ENCODE measurements at places on chromosomes 11 and 22.

DNA sequence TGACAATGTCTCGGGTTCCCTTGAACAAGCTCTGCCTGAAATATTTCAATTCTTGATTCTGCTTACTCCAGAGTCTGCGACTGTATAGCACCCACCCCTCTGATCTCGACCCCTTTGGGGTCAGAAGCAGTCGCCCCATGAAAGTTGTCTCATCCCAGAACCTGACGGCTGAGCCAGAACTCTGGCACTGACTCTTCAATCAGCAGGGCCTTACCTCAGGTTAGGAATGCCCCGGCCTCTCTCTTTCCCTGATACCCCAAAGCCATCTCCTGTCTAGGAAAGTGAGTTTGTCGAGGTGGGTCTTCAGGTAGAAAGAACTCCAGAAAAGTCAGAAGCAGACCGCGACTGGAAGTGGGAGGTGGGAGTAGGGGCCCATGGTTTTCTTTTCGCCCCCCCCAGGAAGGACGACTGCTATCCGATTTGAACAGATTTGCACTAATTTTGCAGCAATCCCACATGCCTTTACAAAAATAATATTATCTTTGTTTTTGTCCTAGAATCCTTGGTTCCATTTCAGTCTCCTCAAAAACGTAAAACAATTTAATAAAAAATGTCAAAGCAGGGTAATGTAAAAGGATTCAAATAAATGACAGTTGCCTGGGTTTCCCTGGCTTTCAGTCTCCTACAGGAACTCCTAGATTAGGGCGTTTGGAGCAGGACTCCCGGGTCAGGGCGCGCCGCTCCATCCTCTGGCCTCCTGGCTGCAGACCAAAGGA is 898 bp upstream of the ROBO3 start:
- DNase-seq = no peak

- DNase-seq = no peak
Measured at GRCh38 chr22:16973591-16974297, 34.3 kb downstream of the GAB4 start.

GRCh38 chr11:102427068-102427467 is 25.5 kb downstream of the TMEM123 start:
- DNase-seq = no peak

DNA sequence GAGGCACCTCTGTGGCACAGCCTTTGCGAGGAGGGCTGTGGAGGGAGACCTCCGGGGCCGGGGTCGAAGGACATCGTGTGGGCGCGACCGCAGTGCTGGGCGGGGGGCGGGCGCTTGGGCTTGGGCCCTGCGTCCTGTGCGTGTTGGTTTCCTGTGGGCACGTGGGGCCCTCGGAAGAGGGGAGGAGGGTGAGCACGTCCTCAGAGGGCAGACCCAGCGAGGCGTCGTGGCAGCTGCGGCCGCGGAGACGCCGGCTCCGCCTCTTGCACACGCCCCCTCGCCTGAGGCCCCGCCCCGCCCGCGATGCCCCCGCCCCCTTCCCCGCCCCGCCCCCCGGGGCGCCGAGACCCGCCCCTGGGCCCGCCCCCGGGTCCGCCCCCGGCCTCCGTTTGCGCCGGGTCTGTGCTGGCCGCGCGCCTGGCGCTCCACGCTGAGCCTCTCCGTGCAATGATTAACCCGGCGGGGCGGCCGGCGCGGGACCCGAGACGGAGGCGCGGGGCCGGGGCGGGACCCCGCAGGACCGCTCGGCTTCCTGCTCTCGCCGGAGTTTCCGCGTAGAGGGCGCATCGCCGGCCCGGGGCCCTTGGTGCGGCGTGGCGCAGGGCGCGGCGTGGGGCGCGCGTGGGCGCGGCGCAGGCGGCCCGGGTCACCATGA is at the start of gene PRR5:
PRR5 (plus strand) TSS at position 381 of the 655 bp plus-strand sequence; CDS start at position 652, 271 bp downstream.
- peak; percentile 60 for DNase-seq

DNA sequence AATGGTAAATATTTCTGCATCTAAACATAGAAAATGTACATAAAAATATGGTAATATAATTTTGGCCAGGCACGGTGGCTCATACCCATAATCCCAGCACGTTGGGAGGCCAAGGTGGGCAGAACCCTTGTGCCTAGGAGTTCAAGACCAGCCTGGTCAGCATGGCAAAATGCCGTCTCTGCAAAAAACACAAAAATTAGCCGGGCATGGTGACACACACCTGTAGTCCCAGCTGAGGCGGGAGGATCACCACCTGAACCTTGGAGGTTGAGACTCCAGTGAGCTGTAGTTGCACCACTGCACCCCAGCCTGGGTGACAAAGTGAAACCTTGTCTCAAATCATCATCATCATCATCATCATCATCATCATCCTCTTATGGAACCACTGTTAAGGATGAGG is 230.6 kb upstream of the NCAM1 start:
- no peak for DNase-seq

- no peak for DNase-seq
Measured at GRCh38 chr11:22703591-22703990, 37.2 kb downstream of the GAS2 start.

- DNase-seq = no peak
Measured at GRCh38 chr22:32868946-32869345, 67.4 kb downstream of the TIMP3 start.
